ENCODE measurements at places on chromosomes 3 and 15.

GRCh38 chr3:194084284-194084683 lies 51.7 kb upstream of the HES1 start:
- no peak for DNase-seq

DNA sequence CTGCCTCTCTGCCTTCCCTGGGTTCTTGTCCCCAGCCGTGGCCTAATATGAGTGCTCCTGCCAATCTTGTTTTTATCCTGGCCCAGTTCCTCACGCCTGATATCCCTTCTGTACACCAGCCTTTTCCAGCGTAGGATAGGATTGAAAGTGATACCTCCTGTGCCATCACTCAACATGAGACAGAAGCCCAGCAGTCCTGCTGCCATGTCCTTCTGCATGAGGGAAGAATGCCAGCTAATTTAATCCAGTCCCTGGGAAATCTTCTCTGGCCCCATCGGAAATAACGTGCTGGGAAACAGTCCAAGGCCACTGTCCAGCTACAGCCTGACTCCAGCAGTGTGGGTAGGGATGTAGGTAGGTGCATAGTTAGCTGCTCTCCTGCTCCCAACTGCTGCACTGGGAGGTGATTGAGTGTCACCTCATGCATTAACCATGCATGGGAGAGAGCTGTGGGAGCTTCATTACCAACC lies 92.0 kb upstream of the TPM1 start:
- DNase-seq: no peak

DNA sequence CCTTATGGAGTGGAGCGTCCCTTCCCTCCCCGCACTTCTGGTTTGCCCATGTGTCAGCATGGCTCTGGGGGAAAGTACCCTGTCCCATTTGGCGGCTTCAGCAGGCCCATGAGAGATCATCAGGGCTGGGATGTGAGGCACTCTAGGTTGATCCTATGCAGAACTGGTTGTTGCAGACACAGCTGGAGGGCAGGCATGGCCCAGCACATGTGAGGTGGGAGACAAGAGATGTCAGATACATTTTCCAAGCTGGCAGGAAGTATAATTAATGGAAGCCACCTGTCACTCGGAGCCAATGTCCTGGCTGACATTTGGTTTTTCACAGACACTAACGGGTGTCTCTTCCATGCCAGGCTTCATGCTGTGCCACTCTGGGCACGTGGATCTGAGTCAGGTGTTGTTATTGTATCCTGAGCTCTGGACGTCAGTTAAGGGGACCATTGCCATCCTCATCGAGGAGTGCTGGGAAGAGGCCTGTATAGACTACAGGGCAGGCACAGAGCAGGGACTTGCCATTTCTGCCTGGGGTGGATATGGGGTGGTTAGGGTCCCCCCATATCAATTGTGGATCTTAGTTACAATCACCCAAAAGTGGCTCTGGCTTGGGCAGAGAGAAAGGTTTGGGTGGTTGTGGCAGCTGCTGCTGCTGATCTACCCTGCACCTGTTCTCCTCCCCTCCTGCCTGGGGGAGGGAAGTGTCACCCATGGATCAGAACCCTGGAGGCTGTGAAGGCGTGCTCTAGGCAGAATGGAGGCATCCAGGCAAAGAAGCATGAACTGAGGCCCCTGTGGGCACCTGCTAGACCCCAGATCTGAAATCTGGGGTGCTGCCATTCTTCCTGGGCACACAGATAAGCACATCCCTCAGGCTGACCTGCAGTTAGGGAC lies 140.7 kb downstream of the FBLN2 start:
- no peak for DNase-seq

- DNase-seq: no peak
Observed at GRCh38 chr3:34408088-34408487, 609.7 kb downstream of the PDCD6IP start.

GRCh38 chr3:178546079-178546478 lies 9.8 kb downstream of the KCNMB2 start:
- no peak for DNase-seq

DNA sequence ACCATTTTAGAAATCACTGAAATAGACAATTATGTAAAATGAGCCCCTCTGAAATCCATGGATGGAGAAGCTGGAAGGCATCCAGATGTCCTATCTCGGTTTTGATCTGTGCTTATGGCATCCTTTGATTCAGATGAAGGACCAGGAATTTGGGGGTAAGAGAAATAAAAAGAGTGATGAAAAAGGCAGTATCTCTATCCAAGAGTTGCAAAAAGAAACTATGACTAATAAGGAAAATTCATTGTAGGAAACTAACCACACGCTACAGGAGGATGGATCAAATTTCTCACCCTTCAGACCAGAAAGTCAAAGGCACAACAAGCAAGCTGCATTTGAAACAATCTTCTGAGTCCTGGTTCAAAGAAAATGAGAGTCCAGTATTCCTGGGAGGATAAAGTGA lies 34.8 kb downstream of the SRGAP3 start:
- peak; percentile 62 for DNase-seq

DNA sequence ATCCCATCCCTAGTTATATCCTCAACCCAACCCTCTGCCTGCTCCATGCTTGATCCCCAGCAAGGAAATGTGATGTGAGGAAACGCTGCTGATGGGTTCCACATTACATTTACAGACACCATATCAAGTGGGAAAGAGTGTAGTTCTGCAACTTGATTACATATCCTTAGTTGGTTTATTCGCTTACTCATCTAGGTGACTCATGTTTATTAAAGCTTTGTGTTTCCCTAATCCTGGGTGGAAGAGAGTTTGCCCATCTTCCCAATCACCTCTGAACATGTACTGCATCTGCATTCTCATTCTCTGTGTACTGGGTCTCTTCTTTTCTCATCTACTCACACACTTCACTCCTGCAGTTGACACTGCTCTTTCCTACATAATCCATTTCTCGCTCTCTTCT lies 91.7 kb upstream of the PDZRN3 start:
- peak; percentile 72 for DNase-seq

DNA sequence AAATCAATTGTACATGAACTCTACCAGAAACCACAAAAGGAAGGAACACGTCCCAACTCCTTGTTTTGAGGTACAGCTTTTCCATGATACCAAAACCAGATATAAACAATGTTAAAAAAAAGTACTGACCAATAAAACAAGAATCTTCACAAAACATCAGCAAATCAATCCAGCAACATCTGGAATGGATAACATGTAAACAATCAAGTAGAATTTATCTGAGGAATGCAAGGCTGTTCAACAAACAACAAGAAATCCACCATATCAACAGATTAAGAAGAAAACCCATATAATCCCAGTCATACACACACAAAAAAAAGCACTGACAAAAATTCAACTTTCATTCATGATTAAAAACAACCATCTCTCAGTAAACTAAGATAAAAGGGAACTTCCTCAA lies 26.7 kb downstream of the TJP1 start:
- DNase-seq: no peak

All from LHCN-M2 (cell line).